ENCODE measurements at places on chromosomes 6 and 20.
A peak's percentile ranks its signal among the peaks of the same experiment; 100 is the strongest.

GRCh38 chr20:35226884-35227681, 593 bp downstream of the MMP24 start:
- DNase-seq, result peak; percentile 23

DNA sequence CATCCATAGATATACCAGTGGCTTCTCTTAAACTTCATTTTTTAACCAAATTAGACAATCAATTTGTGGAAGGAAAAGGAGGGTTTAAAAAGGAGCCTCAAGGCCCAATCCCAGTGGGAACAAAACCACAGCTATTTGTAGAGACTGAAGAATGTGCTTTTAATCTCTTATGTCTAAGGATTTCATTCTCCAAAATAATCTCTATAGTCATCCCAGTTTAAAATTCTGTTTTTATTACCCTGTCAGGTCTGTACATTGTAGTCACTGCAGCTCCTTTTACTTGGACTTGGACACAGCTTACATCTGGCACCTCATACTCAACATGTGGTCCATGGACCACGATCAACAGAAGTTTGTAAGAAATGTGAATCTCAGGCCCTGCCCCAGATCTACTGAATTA, 152.1 kb upstream of the STMND1 start:
- no peak for DNase-seq

- no peak for DNase-seq
Measured at GRCh38 chr6:159493898-159494585, 199.0 kb downstream of the SOD2 start.

GRCh38 chr20:42507874-42508273, 681.8 kb downstream of the PTPRT start:
- no peak for DNase-seq

GRCh38 chr20:19320005-19320404, 107.6 kb downstream of the SLC24A3 start:
- no peak for DNase-seq

DNA sequence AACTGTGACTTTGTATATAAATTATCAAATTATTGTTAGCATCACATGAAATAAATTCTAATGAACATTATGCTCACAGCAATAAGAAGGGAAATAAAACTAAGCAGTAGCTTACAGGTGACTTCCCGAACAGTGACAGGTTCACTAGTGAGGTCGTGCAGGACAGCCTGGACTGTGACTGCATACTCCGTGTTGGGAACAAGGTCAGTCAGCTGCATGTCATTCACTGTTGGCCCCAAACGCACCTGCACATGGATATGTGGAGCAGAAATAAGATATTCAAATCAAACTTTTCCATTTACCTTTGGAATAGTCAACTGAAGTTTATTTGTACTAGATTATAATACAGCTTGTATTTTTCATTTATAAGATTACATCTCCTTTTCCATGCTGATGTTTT, 60.6 kb downstream of the COL12A1 start:
- no peak for DNase-seq

GRCh38 chr6:37050045-37050853, 44.8 kb downstream of the FGD2 start:
- DNase-seq, result no peak

DNA sequence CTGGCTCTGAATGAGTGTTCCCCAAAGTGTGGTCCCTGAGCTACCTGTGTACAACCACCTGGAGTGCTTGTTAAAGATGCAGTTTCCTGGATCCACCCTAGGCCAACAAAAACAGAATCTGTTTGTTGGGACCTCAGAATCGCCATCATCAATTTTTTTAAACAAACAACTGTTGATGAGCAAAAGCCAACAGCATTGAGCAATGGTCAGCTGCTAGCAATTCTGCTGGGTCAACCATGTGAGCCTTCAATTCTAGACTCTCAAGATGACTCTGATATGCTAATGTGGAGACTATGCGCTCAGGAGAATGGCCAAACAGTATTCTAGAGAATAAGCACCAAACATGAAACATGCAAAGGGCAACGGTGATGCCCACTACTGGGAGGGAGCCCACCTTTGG, 64.4 kb upstream of the IYD start:
- DNase-seq, result no peak

GRCh38 chr20:62019881-62020492, 45.7 kb downstream of the TAF4 start:
- no peak for DNase-seq

DNA sequence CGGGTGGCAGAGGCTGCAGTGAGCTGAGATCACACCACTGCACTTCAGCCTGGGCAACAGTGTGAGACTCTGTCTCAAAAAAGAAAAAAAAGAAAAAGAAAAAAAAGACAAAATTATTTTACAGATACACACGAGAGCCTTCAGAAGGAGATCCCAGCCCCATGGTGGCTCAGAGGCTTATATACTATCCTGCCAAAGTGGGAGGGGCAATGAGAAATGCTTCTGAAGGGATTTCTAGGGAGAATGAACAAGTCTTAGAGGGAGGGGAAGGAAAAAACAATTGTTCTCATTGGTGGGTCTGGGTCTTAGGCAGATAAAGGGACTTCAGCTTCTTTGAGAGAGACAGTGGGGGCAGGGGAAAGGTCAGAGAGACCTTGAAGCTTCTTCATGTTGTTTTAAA, 76.8 kb downstream of the BANF2 start:
- no peak for DNase-seq

DNA sequence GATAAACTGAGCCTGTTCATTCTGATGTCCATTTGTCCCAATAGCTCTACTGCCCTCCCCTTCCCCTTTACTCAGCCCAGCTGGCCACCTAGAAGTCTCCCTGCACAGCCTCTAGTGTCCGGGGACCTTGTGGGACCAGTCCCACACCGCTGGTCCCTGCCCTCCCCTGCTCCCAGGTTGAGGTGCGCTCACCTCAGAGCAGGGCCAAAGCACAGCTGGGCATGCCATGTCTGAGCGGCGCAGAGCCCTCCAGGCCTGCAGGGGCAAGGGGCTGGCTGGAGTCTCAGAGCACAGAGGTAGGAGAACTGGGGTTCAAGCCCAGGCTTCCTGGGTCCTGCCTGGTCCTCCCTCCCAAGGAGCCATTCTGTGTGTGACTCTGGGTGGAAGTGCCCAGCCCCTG, 24.7 kb upstream of the FANCE start:
- no peak for DNase-seq

GRCh38 chr6:35725081-35725708, 11.6 kb upstream of the ARMC12 start:
- no peak for DNase-seq

DNA sequence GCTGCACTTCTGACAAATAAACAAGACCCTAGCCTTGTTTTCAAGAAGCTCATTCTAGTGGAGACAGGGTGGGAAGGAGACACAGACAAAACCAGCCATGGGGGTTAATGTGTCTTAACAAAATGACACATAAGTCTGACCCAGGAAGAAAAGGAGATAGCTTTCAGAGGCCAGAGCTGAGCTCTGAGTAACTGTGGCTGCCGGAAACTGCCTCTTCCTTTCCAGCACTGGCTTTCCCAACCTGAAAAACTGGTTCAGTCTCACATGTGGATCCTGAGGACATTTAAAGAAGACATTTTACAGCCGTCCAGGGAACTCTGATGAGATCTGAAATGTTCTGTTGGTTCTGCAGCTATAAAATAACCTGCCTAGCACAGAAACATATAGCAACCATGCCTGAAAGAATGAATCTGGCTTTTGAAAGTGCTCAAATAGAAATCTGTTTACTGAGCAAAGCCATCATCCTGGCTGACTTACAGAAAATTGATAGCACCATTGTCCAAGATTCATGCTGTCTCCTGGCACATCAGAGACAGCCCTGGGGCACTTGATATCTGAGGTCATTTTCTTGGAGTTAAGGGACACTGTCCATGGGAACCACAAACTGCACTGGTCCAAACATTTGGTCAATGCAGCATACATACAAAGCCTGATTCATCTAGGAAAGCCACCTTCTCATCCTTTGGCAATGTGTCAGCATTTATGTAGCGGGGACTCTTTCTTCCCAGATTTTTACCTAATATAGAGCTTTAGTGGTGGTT, 83.2 kb upstream of the PAX1 start:
- no peak for DNase-seq

DNA sequence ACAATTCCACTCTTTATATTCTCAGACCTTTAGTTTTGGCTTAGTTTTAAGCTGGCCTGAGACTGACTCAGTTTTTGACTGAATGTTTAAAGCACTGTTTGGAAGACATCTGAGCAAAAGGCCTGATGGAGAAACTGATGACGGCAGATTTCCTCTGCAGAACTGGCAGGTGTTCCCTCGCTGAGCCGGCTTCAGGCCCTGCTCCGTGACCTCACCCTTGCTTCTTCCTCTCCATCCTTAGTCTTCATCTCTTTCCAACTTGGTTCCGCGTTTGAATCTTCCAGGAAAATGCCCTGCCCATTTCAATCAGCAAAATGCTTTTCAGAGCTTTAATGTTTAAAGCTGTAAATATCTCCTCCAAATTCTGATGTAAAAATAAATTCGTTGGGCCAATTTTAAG, 6.6 kb downstream of the NKX2-4 start:
- DNase-seq, result no peak

- no peak for DNase-seq
Measured at GRCh38 chr20:59429396-59429795, 129.0 kb downstream of the EDN3 start.

- no peak for DNase-seq
Measured at GRCh38 chr6:145091586-145092142, 643.7 kb downstream of the EPM2A start.

GRCh38 chr6:30960907-30961673, 20.3 kb downstream of the MUCL3 start:
- DNase-seq, result no peak

Data from stimulated activated CD4-positive, alpha-beta T cell treated with anti-CD3 and anti-CD28 coated beads, Interleukin-1b, Interleukin-23, amount 100 ng/mL, for 1 hour (primary cell).